ENCODE measurements at places on chromosomes 7 and 10. TPM values are rescaled to one million over a fixed set of nuclear protein-coding genes. Genes with fewer than 3 reads are reported as not detected.

CALHM3 gene
- total RNA-seq: 0.17 TPM

ASB10 gene
- not detected for total RNA-seq

TMEM229A gene
- not detected for total RNA-seq

RELN gene
- total RNA-seq: not detected

IFIT1 gene
- total RNA-seq: 48.4 TPM

SPAM1 gene
- not detected for total RNA-seq

GRCh38 chr7:138564365-138564764, 104.3 kb downstream of the TRIM24 start:
- no peaks in the 10 kb centered on the region for H3K27me3 ChIP-seq
- peaks cover 87% of the 10 kb centered on the region for H3K36me3 ChIP-seq
- no peaks in the 10 kb centered on the region for H3K4me1 ChIP-seq
- H3K4me3 ChIP-seq: no peak overlapping the region
- DNase-seq: no peak

DNA sequence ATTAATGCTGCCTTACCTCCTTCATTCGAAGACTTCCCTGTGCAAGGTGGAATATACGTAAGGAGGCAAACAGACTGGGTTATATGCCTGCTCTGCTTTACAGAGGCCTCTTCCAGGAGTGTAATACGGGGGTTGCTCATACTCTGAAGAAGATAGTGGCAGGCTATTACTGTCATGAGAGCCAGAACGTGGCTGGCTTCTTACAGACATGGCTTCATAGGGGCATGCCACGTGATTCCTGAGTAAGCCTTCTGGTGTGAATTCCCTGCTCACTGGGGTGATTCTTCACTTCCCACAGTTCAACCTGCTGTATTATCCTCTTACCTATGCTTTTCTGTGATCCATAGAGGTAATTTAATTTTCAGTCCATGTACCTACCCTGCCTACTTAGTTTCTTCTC, 141.8 kb downstream of the ST7 start:
- no peak for DNase-seq
- no peak overlapping the region for H3K27ac ChIP-seq
- no peak overlapping the region for H3K4me3 ChIP-seq
- no peaks in the 10 kb centered on the region for H3K27me3 ChIP-seq

DNA sequence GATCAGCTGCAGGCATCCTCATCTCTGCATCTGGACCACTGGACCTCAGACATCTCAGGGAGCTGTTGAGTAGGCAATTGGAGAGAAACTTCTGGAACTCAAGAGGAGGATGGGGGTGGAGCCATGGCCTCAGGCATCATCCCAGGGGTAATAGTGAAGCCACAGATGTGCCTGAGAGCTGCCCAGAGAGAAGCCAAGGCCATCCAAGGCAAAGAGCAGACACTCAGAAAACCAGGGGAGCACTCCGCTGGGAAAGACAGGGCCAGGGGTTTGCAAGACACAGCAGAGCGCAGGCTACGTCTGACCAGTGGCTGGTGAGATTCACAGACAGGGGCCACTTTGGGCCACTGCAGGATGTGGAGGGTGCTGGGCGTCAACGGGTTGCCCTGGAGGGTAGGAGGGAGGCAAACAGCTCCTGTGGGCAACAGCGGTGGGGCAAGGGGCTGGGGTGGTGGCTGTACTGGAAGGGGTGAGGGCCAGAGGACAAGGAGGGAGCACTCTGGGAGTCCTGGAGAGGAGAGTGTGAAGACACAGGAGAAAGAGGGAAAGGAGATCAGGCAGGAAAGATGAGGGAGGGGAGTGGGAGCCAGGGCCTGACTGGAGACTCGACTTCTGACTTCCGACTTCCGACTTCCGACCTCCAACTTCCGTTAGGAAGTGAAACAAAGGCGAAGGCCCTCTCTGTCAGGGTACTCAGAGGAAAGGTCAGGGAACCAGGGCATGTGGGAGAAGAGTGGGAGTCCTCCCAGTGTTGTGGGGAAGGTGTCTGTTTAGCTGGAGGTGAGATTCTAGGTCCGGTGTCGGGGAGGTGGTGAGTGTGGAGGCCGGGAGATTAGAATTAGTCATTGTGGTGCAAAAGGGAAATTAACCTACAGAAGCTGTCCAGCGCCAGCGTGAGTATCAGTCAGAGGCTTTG, 69.7 kb upstream of the ANTXRL start:
- H3K36me3 ChIP-seq: peaks cover 11% of the 10 kb centered on the region
- no peak for DNase-seq
- H3K27ac ChIP-seq: no peak overlapping the region
- H3K4me3 ChIP-seq: no peak overlapping the region
- H3K4me1 ChIP-seq: peaks cover 20% of the 10 kb centered on the region
- H3K27me3 ChIP-seq: no peaks in the 10 kb centered on the region

- H3K27ac ChIP-seq: no peak overlapping the region
- no peak overlapping the region for H3K4me3 ChIP-seq
- H3K27me3 ChIP-seq: no peaks in the 10 kb centered on the region
- no peaks in the 10 kb centered on the region for H3K4me1 ChIP-seq
Measured at GRCh38 chr10:131274883-131275282, 36.6 kb downstream of the TCERG1L start.

DNA sequence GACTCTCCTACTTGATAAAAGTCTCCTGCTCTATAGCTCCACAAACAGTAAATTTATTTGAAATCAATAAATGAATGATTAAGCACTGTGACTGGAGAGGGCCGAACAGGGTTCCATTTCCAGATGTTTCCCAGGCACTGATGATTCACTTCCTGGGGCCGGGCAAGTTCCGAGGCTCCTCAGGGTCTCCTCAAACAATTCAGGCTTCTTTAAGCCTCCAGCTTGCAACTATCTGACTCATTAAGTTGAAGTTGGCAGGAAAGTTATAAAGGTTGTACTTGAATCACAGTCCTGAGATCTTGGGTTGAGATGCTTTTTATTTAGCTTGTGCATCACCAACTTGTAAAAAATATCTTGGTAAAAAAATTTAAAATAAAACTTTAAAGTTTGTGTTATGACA, 612.9 kb downstream of the DNAJB6 start:
- no peaks in the 10 kb centered on the region for H3K4me1 ChIP-seq
- peaks cover 2% of the 10 kb centered on the region for H3K27me3 ChIP-seq
- H3K4me3 ChIP-seq: no peak overlapping the region
- no peaks in the 10 kb centered on the region for H3K36me3 ChIP-seq
- DNase-seq: no peak
- no peak overlapping the region for H3K27ac ChIP-seq

GRCh38 chr10:88401671-88402347, 181.3 kb downstream of the RNLS start:
- no peaks in the 10 kb centered on the region for H3K27me3 ChIP-seq
- DNase-seq: no peak
- H3K4me1 ChIP-seq: peaks cover 6% of the 10 kb centered on the region
- H3K36me3 ChIP-seq: peaks cover 18% of the 10 kb centered on the region

- H3K36me3 ChIP-seq: peaks cover 16% of the 10 kb centered on the region
- H3K4me1 ChIP-seq: peaks cover 2% of the 10 kb centered on the region
- H3K27ac ChIP-seq: no peak overlapping the region
- no peak overlapping the region for H3K4me3 ChIP-seq
Measured at GRCh38 chr10:129626796-129627435, 159.9 kb downstream of the MGMT start.

- no peak overlapping the region for H3K4me3 ChIP-seq
- H3K4me1 ChIP-seq: no peaks in the 10 kb centered on the region
- no peak overlapping the region for H3K27ac ChIP-seq
- no peaks in the 10 kb centered on the region for H3K36me3 ChIP-seq
- no peak for DNase-seq
Measured at GRCh38 chr7:120184866-120185265, 88.1 kb upstream of the KCND2 start.

All from activated naive CD8-positive, alpha-beta T cell treated with anti-CD3 and anti-CD28 coated beads, Interleukin-2, amount 10 ng/mL, durations not matched to agents 7 days and 5 days (primary cell).